ENCODE measurements at places on chromosomes 6 and 20.

DNA sequence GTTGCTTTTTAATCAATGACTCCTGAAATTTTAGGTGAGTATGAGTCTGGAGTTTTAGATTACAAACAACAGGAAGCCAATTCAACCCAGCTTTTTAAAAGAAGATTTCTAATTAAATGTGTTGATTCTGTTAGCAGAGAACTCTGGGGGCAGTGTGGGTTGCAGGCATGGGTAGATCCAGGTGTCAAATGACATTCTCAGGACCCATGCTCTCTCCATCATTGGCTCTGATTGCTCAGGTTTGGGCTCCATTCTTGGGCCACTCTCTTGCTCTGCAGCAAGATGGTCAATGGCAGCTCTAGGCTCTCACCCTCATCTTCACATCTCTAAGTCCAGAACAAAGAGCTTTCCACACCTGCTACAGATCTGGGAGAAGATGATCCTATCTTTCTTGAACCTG lies 463.7 kb downstream of the PREX1 start:
- DNase-seq = no peak

- no peak for DNase-seq
Observed at GRCh38 chr6:12439296-12439695, 149.1 kb downstream of the EDN1 start.

DNA sequence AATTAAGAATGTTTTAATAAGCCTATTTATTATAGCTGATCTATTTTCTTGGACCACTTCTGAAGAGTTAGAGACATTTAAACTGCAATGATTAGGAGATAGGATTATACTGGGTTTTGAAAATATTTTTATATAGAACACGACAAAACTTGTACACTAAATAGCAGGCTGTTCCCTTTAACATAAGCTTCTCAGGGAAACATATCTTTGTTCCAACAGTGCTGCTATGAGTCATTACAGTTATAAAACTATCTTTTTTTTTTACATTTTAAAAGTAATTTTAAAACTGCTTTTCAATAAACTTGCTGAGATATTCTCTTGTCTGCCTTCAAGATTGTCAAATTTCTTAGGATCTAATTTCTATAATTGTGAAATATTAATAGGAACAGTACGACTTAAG lies 389.1 kb downstream of the ARHGAP18 start:
- DNase-seq = no peak

DNA sequence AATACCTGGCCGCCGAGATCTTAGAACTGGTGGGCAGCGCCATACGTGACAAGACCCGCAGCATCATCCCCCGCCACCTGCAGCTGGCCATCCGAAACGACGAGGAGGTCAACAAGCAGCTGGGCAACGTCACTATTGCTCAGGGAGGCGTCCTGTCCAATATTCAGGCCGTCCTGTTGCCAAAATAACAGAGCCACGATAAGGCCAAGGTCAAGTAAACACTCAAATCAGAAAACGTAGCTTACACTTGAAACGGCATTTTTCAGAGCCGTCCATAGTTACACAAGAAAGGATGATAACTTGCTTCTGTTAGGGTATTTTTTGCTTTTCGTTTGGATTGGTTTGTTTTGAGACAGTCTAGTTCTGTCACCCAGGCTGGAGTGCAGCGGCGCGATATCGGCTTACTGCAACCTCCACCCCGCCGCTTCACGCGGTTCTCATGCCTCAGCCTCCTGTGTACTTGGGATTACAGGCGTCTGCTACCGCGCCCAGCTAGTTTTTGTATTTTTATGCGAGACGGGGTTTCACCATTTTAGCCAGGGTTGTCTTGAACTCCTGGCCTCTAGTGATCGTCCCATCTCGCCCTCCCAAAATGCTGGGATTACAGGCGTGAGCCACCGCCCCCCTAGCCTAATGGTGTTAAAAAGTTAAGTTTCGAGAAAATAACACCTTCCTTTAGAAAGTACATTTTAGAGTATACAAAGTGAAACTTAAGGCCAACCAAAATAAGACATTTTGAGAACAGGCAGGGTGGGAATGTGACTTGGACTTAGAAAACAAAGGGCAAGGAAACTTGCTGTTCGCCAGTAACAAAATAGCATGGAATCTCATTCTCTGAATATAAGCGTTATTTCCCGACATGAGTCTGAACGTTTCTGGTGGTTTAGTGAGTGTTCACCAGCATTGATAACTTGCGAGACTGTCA lies 42.8 kb upstream of the HFE start:
- DNase-seq = no peak

DNA sequence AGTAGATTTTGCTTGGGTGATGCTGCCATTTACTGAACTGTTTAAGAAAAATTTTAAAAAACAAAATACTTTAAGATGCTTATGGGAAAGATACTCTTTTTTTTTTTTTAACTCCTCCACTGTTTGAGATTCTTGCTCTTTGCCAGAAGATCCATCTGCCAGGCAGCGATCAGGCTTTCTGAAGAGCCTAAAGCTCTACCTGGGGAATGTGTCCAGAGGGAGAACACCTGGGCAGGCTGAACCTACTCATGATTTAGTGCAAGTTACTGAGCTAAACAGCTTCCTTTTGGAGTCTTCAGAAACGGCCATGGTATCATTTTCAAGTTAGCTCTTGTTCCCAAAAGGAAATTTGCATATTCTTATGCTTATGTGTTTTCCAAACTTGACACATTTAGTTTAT lies 23.5 kb upstream of the MLIP start:
- DNase-seq = no peak

DNA sequence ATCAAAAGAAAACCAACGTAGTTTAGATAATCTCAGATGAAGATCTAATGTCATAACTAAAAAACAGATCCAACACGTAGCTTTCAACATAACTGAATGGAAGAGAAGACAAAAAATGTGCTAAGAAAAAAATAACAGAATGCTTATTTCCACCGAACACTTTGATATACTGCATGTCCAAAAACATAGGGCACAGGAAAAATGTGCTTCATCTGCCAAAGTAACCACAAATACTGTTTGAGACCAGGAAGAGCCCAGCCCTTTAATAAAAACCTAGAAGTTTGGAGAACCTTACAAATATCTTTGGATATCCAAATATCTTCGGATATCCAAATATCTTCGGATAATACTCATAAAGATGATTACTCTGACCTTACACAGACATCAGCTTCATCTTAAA lies 19.8 kb downstream of the LAMA4 start:
- no peak for DNase-seq

DNA sequence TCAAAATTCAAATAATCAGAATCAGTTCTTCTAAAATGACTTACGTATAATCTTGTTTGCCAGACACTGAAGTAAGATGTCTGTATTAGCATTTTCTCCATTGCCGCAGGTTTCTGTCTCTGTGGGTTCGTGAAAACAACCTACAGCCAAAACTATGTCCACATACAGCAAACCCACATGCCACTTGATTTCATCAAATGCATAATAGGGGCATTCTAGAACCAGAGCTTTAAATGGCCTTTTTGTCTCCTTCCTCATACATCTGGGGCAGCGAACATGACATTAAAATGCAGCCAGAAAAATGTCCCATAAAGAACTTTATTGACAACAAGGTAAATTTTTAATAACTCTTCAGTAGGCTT lies 90.2 kb upstream of the QKI start:
- DNase-seq = no peak

- no peak for DNase-seq
Observed at GRCh38 chr6:49744259-49744658, at the start of gene CRISP3. TSS of gene CRISP3 (minus strand) at chr6:49744388. CDS start at chr6:49744367, 21 bp downstream.

GRCh38 chr20:46712056-46712636 lies 2.7 kb downstream of the SLC2A10 start:
- DNase-seq = no peak

DNA sequence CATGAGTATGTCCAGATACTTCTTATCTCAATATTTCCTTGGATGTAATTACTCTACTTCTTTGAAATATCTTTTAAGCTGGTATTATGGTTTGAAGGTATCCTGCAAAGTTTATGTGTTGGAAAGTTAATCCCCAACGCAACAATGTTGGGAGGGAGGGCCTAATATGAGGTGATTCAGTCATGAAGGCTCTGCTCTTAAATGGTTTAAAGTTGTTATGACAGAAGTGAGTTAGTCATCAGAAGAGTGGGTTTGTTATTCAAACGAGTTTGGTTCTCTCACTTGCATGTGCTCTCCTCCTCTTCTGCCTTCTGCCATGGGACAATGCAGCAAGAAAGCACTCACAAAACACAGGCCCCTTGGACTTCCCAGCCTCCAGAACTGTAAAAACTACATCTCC lies 176.3 kb downstream of the KCNQ5 start:
- DNase-seq = no peak

DNA sequence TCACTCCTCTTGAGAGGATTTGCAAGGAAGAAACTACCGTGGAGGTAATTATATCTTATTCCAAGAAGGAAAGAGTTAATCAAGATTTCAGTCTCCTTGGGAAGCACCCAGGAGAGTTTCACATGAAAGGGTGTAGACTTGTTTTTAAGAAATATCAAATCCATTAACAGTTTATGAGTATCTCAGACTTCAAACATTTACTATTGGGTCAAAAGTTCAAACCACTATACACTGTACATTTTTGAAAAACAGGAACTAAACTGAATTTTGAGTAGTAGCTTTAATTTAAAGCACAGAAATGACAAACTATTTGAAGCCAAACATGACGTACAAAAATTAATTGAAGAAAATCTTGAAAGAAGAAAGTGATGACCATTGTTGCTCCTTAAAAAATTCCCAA lies 164.0 kb downstream of the FOXC1 start:
- no peak for DNase-seq

DNA sequence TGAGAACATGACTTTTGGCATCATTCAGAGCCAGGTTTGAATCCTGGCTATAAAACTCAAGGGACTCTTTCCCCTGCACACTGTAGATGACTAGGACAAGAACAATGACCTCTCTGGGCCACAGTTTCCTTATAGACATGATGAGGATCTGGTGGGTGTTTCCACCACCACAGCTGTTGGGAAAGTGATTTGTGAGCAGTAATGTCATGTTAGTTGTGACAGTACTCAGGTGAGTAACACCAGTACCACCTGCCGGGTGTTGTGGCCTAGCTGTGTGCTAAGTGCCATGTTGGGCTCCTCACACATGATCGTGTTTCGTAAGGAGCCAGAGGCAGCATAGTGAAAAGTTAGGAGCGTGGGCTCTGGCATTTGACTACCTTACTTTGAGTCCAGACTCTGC lies 24.1 kb downstream of the HM13 start:
- DNase-seq = no peak

DNA sequence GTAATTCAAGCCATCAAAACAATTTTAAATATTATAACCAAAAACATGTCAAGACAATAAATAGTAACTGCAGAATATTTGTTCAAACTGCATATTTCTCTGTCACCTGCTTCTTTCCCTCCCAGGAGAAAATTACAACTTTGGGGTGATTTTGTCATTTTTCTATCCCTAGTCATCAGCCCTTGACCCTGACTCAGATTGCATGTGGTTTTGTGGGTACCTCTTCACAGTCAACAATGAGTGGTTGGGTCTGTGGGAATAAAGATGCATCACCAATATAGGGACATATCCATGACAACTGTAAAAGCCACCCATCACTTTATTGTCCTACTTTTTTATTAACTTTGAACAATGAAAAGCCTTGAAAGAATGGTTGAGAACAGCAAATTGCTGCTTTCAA lies 7.3 kb downstream of the COL10A1 start:
- DNase-seq = no peak
